ENCODE measurements at places on chromosomes 11 and 22.

GRCh38 chr11:123585706-123586105, 68.7 kb downstream of the SCN3B start:
- DNase-seq = no peak

DNA sequence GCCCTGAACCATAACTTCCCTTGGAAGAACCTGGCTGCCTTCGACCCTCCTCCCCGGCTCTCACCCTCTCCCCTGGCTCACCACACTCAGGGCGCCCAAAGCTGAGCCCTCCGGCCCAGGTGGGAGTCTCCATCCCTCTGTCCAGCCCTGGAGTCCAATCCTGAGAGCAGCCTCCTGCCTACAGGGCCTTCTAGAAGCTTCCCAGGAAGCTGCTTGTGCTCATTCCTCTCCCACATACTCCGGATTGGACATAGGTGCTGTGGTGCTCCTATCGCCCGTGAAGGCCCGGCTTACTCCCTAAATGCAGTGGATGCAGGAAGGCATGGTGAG, 1332.0 kb downstream of the BRD1 start:
- DNase-seq = no peak

- no peak for DNase-seq
These were observed 1889.7 kb downstream of the LRRC4C start for GRCh38 chr11:39569789-39570188.

GRCh38 chr11:15034687-15035267, 38.6 kb upstream of the CALCB start:
- DNase-seq = no peak

GRCh38 chr11:123084454-123084853, 22.5 kb upstream of the HSPA8 start:
- no peak for DNase-seq

DNA sequence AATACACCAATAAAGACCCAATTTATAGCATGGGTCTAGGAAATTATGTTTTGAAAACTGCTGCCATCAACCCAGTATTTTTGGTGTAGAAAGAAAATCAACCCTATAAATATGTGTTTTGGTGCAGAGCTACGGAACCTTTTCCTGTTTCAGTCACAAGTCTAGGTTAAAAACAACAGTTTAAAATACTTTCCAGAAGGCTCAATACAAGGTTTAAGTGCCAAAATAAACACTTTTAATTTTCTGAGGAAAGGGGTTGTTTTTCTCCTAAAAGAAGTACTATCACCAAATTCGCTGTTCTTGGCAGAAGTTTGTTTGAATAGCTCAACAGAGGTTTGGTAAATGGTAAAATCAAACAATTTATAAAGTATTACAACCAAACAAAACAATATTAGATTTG, 201.3 kb downstream of the TMEM135 start:
- DNase-seq = no peak

- peak; percentile 19 for DNase-seq
These were observed 25.8 kb upstream of the TREH start for GRCh38 chr11:118705111-118705741.

DNA sequence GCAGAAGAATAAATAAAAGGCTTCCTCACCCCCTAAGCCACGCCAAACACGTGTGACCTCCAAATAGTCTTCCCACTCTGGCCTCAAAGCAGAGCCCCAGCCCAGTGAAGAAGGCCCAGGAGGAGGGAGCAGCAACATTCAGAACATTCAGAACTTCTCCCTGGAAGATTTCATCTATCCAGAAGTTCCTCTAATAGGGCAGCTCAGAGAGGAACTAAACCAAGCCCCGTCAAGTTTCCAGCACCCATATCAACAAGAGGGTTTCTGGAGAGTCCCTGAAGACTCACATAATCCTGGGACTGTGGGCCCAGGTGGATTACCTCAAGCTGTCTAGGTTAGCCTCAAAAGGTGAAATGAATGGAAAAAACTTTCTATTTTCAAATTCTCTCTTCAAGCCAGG, 39.4 kb downstream of the PC start:
- DNase-seq = no peak

All from stimulated activated CD4-positive, alpha-beta T cell treated with anti-CD3 and anti-CD28 coated beads, Interleukin-2, amount 100 ng/mL, for 24 hours (primary cell).